Transverse colon (tissue), 4 donors: ENCODE measurements at places on chromosomes 11 and 22.
A peak's percentile ranks its signal among the peaks of the same experiment; 100 is the strongest.

DNA sequence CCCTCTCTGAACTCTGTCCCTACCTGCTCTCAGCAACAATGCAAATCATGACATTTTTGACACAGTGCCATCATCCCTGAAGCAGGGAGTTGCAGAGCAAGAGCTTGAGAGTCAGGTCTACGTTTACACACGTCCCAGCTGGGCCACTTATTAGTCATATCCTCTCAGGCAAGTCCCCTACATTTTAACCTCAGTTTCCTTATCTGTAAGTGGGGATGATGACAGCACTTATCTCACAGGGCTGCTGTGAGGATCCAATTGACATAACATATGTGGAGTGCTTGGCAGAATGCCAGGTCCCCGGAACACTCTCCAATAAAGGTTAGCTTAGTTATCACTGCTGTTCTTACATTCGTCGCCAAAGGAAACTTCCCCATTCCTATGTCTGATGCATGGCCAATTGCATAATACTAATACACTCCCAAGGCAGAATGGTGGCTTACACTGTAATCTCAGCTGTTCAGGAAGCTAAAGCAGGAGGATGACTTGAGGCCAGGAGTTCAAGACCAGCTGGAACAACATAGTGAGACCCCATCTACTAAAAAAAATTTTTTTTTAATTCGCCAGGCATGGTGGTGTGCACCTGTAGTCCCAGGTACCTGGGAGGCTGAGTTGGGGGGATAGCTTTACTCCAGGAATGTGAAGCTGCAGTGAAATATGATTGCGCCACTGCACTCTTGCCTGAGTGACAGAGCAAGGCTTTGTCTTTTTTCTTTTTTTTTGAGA lies 16.6 kb downstream of the ASCC2 start:
- peak; percentile 87 for DNase-seq

DNA sequence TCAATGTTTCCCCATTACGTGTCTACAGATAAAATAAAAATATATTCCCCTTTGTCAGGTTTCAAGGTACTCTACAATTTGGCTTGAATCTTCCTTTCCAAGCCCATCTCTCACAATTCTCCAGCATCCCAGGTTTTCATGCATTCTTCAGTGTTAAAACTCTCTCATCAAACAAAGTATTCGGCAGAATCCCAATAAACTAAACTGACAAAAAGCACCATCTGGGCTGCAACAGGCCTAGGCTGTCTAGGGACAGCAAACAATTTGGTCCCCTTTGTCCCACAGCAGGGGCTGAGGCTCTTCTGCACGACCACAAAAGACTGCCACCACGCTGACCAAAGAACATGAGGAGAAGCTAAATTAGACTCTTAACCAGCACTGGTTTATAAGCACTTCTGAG lies 159.4 kb downstream of the CADM1 start:
- DNase-seq = no peak

DNA sequence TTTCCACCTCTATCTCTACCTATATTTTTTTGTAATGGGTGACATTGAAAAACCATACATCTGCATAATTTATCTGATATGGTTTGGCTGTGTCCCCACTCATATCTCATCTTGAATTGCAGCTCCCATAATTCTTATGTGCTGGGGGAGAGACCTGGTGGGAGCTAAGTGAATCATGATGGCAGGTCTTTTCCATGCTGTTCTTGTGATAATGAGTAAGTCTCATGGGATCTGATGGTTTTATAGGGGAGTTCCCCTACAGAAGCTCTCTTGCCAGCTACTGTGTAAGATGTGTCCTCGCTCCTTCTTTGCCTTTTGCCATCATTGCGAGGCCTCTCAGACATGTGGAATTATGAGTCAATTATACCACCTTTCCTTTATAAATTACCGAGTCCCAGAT lies 551.0 kb upstream of the ANO5 start:
- no peak for DNase-seq

GRCh38 chr11:96315476-96315875 lies 27.5 kb downstream of the MAML2 start:
- DNase-seq = no peak

DNA sequence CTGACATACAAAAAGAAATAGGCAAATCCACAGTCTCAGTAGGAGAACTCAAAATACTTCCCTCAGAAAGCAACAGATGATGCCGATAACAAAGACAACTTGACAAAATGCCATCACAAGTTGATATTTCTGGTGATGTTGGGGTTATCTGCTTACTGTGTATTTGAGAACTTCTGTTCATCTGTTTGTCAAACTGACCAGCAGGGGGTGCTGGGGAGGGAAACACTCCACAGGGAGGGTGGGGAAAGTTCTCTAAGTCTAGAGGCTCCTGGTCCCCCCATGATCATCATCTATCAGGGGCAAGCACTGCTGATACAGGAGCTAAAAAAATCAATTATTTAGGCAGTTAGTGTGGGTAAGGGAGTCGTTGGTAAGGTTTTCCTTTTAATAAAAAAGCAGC lies 19.2 kb downstream of the GLYATL1 start:
- DNase-seq = peak; percentile 67

DNA sequence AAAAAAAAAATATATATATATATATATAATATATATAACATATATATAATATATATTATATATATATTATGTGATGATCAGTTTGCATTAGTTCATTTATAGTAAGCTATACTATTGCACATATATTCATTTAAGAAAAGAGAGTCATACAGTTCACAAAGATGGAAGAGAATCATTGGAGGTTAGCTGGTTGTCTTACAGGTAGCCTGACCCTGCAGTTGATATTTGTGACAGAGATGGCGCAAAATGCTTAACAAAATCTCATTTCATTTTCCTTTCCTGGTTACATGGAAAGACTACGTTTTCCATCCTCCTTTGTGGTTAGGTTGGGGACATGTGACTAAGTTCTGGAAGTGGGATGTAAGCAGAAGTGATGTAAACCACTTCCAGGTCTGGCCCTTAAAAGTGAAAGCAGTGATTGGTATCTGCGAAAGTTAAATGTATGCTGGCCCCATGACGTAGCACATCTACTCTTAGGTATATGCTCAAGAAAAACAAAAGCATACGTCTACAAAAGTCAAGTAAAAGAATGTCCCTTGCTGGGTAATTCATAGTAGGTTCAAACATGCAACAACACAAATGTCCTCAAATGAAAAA lies 7.2 kb upstream of the TMEM135 start:
- DNase-seq = no peak

DNA sequence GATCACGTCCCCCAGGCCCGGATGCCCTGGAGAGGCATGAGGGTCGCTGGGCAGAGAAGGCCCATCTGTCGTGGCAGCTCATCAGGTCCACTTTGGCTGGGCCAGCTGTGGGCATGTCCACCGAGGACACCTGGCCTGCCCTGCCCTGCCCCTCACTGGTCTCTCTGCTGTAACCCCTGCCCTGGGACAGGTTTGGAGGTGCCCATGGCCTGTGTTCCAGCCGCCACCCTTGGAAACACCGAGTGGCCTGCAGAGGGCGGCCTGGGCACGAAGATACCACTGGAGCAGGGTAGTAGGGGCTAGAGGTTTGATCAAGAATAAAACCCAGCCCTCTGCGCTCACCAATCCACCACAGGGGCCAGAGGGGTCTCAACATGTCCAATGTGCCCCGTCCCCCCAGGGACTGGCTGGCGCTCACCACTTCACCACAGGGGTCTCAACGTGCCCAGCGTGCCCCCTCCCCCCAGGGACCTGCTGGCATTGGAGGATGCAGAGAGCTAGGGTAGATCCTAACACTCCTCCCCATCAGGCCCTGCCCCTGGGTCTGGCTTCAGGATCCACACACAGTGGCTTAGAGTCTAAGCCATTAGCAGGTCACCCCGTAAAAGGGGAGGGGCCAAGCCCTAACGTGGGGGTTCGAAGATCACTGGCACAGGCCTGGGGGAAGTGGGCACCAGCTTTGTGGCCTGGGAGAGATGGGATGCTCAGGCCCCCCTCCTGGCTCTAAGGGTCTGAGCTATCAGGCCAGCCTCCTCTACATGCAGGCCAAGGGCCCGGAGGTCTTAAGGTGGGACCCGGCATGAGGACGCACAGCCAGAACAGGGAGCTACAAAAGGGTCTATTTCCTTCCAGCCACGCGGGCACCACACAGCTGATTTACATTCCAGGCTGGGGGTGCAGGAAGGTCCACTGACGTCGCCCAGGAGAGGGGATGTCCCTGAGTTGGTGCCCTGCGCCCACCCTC lies 1.3 kb upstream of the HDAC10 start:
- DNase-seq = peak; percentile 84
